Astrocyte of the cerebellum (primary cell): ENCODE measurements at places on chromosomes 12 and 14.

- DNase-seq, result no peak
Observed at GRCh38 chr12:57190037-57190436, 26.6 kb upstream of the NXPH4 start.

DNA sequence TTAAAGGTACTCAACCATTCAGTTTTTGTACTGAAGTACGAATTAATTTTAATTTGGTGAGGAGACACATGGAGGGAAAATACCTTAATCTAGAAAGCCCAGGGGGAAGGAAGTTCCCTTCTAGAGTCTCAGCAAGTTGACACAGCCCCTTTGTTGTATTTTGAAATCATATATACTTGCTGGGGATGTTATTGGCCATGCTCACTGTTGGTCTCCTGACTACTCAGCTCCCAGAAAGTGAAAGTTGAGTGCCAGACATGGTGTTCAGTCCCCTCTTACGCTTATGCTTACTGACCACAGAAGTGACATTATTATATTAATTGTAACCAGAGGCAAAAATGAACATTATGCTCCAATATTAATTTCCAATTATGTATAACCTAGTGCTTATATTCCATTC is 28.1 kb downstream of the ARF6 start:
- DNase-seq, result no peak

DNA sequence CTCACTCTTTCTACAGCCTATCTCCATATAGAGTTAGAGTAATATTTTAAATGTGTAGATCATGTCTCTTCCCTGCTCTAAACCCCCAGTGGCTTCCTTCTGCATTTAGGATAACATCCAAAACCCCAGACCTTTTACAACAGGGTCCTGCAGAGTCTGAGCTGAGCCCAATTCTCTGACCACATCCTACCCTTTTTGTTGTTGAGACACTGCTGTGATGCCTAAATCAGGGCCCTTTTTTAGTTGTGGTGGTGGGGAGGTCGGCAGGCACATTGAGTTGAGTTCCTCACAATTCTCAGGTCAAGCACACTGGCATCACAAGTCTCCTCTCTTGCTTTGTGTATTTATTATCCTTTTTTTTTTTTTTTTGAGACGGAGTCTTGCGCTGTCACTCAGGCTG is 1.8 kb upstream of the DDX47 start:
- no peak for DNase-seq

GRCh38 chr12:59164226-59164625 is 243.9 kb upstream of the LRIG3 start:
- no peak for DNase-seq

DNA sequence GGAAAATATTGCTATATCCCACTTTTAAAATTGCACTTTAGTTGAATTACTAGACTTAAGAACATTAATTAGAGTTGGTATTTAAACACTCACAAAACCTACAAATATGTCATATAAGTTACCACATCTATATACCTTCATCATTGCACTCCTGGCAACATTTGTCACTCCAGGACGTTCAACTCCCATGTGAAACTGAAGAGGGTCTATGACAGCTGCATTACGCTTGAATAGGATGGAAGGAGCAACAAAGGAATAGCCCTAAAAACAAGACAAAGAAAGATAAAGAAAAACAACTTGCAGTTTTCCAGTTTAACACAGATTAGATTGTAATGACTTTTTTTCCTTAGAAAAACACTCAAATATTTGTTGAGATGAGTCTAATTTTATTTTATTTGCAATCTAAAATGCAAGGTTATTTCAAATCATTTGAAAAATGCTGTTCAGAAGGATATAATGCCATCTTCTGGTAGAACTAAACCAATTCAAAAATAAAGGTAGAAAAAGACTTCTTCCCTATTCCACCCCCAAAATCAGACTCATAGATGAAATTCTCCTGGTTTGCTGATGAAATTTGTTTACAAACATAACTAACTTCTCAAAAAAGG is 84.3 kb upstream of the TTC7B start:
- no peak for DNase-seq

- DNase-seq, result no peak
Observed at GRCh38 chr12:26799741-26800140, 33.3 kb downstream of the ITPR2 start.

- no peak for DNase-seq
Observed at GRCh38 chr12:27096420-27096819, 14.0 kb upstream of the C12orf71 start.

GRCh38 chr14:104598910-104599273 is 5.7 kb downstream of the TMEM179 start:
- DNase-seq, result no peak

GRCh38 chr14:72708708-72709475 is 185.0 kb downstream of the DPF3 start:
- no peak for DNase-seq

DNA sequence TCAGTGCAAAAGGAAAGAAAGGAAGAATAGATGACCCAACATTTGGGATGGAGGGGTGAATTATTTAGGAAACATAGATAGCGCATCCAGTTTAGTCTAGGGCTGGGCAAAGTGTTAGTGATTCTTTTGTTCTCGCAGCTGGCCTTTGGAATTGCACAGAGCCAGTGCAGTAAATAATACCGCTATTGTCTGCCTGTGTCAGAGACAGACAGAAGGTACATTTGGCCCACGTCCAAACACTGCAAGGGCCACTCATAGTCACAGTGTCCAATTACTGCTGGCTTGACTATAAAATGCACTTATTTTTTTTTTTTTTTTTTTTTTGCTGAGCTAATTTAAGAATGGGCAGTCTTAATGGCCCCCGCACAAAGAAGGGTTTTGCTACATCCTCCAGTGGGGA is 638.6 kb downstream of the BCL11B start:
- no peak for DNase-seq

GRCh38 chr12:100798286-100799160 is 3.9 kb downstream of the ANO4 start:
- DNase-seq, result peak; percentile 16

DNA sequence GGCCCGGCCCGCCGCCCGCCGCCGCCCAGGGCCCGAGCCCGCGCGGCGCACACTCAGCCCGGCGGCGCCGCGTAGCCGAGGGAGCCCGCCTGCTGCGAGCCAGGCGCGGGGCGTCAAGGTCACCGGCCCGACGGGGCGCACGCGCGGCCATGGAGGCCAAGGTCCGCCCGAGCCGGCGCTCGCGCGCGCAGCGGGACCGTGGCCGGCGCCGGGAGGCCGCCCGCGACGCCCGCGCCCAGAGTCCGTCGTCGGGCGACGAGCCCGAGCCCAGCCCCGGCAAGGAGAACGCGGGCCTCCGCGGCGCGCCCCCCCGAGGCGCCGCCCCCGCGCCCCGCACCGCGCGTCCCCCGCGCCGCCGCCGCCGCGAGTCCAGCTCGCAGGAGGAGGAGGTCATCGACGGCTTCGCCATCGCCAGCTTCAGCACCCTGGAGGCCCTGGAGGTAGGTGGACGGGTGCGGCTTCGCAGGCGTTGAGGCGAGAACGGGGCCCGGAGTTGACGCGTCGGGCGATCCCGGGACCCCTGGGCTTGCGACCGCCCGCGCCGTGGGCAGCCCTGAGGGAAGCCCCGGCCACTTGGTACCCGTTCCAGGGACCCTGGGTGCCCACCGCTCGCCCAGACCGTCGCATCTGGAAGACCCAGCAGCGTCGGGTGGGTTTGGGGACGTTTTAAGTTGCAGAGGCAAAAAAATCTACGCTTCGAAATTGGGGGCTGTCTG is 629 bp downstream of the FBRSL1 start:
- no peak for DNase-seq

GRCh38 chr14:106613256-106613655 is 1086.9 kb downstream of the TMEM121 start:
- no peak for DNase-seq

GRCh38 chr14:71625891-71626701 is 306.1 kb upstream of the RGS6 start:
- DNase-seq, result no peak

- DNase-seq, result no peak
Observed at GRCh38 chr12:99450036-99450630, 197.4 kb upstream of the GARIN6 start.

GRCh38 chr12:11628353-11628752 is 21.1 kb upstream of the ETV6 start:
- no peak for DNase-seq

- no peak for DNase-seq
Observed at GRCh38 chr14:96637521-96637920, 135.3 kb downstream of the PAPOLA start.

- no peak for DNase-seq
Observed at GRCh38 chr12:111363578-111363977, 5.3 kb downstream of the PHETA1 start.

- DNase-seq, result no peak
Observed at GRCh38 chr12:101078536-101079285, 131.3 kb downstream of the SLC5A8 start.

DNA sequence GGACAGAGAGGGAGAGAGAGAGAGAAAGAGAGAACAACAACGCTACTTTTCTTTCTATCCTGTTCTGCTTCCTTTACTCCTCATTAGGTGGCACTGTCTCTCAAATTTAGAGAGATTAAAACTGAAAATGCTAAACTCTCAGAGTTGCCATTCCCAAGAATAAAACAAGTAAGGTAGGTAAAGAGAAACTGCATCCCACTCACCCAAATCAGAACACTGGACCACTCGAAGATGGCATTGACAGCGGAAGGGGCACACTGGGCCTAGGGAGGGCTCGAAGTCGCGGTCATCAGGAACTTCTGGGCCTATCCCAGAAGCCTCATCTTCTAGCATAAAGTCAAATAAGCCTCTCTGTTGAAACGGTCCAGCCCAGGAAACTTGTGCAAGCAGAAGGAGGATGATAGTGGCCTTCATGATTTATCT is 4.5 kb downstream of the DCN start:
- no peak for DNase-seq

GRCh38 chr12:123761841-123762714 is at the start of gene DNAH10:
Gene DNAH10, plus strand, starts transcription at chr12:123762301. Its CDS starts 36 bp downstream, at chr12:123762337.
- no peak for DNase-seq

DNA sequence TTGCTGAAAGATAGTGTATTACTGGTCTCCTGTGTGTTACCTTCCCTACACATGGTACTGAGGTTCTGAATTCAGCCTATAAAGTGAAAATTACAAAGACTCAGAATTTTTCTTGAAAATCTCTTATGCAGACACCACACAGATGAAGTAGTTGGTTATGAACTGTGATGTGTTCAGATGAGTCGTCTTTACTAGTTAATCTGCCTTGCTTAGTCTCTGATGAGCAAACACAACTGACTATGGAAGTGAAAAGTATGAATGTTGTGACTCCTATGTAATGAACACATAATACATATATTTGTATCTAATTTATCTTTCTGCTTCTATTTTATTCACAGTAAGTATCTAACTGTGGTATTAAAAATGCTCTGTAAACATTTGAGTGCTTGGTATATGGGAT is 4.7 kb downstream of the MTERF2 start:
- DNase-seq, result no peak

DNA sequence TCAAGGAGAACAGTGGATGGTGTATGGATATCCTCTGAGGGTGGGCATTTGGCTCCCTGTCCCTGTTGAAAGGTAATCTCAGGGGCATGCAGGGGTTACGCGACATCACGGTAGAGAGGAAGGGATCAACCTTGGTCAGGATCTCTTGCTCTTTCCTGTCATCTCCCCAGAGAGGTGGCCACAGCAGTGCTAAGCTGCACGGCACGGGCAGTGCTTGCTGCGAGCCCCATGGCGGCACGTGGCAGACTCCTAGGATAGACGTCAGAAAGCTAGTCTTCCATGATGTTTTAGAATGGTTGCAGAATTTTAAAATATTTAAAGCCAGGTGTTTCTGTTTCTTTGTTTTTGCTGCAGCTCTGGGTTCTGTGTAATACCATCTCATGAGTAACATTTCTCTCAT is 41.0 kb downstream of the DYNC1H1 start:
- no peak for DNase-seq

GRCh38 chr12:116382686-116383530 is 105.4 kb upstream of the MED13L start:
- peak; percentile 96 for DNase-seq

GRCh38 chr12:110104188-110105094 is 19.7 kb upstream of the IFT81 start:
- no peak for DNase-seq

- DNase-seq, result no peak
Observed at GRCh38 chr14:49614196-49614595, 6.2 kb downstream of the RPL36AL start.

DNA sequence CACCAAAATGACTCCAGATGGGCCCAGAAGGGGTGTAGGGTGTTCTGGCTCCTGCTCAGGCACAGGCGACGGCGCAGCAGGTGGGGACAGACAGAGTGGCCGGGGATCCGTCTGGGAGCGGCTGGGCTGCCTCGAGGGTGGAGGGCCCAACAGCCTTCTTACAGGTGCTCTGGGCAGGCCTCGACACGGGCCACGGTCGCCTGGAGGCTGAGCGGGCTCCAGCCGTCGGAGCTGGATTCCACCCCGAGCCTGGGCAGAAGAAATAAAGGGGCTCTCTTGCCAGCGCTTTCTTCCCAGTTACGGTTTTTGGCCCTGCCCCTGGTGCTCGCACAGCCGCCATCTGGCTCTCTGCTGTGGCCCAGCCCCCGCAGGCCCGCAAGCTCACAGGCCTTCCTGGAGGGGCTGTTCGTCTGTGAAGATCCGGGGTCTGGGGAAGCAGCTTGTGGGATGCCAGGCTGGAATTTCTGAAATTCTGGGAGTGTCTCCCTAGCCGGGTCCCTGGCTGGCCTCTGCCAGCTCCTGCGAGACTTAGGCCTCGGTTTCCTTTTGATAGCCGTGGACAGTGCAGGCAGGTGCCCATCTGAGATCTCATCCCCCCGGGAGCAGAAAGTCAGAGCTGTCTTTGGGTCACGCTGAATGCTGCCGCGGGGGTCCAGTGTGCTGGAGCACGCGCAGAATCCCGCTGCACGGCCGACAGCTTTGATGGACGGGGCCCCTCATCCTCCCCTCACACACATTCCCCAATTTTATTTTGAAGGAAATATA is 122.7 kb downstream of the PAPOLA start:
- no peak for DNase-seq

- no peak for DNase-seq
Observed at GRCh38 chr12:115209230-115209629, 525.3 kb upstream of the TBX3 start.

DNA sequence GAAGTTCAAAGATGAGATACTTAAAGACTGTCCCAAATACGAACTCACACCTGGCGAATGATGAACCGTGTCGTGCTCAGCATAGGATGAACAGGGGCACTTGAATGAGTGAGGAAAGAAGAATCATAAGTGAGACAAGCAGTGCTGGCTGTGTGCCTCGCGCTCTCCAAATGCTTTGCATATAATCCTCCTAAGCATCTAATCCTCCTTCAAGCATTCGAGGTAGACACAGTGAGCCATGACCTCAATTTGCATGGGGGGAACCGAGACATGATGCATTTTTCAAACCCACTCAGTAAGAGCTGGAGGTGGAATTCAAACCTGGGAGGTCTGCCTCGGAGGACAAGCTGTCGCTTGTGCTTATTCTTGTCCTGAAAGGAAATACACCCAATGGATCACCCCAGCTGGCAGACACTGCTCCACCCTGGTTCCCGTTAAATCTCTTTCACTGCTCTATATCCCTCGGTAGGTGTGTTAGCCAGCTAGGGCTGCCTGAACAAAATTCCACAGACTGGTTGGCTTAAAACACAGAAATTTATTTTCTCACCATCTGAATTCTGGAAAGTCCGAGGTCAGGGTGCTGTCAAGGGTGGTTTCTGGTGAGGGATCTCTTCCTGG is 274.0 kb downstream of the SLC15A4 start:
- DNase-seq, result no peak
